Stimulated activated CD8-positive, alpha-beta memory T cell treated with anti-CD3 and anti-CD28 coated beads, Interleukin-4, amount 100 ng/mL, for 4 hours (primary cell): ENCODE measurements at places on chromosomes 4 and X.
A peak's percentile ranks its signal among the peaks of the same experiment; 100 is the strongest.

DNA sequence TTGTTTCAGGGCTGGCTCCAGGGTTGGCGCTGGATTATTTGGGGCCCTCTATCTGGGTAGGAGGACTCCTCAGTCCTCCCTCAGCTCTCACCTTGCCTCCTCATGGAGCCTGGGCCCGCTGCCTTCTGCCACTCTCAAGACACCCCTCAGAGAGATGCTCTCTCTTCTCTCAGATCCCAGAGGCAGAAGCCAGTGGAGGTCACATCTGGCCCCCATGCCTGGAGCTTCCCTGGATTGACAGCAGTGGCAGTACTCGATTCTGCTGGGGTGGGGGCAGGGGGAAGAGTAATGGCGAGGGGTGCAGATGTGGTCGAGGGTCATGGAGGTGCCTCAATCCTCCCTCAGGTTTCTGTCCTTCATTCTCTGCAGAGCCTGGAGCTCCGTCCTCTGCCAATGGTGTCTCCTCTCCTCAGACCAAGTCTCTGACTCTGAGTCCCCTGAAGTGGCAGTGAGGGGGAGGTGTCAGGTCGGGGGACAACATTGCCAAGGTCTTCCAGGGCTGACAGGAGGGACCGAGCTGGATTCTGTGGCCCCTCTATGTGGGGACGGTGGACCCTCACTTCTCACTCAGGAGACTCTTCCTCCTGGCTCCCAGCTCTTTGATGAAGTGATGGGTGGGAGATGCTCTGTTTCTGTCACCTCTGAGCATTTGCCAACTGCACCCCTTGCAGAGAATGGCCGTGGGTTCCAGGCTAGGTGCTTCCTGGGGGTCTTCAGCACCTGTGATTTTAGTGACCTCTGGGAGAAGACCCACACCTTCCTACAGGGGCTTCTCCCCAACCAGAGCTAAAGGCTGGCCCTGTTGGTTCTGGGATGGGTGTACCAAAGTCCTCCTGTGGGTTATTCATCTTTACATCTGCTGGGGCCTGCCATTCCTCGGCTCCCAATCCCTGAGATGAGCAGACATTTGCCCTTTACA, 10.9 kb upstream of the HSFX1 start:
- no peak for DNase-seq

DNA sequence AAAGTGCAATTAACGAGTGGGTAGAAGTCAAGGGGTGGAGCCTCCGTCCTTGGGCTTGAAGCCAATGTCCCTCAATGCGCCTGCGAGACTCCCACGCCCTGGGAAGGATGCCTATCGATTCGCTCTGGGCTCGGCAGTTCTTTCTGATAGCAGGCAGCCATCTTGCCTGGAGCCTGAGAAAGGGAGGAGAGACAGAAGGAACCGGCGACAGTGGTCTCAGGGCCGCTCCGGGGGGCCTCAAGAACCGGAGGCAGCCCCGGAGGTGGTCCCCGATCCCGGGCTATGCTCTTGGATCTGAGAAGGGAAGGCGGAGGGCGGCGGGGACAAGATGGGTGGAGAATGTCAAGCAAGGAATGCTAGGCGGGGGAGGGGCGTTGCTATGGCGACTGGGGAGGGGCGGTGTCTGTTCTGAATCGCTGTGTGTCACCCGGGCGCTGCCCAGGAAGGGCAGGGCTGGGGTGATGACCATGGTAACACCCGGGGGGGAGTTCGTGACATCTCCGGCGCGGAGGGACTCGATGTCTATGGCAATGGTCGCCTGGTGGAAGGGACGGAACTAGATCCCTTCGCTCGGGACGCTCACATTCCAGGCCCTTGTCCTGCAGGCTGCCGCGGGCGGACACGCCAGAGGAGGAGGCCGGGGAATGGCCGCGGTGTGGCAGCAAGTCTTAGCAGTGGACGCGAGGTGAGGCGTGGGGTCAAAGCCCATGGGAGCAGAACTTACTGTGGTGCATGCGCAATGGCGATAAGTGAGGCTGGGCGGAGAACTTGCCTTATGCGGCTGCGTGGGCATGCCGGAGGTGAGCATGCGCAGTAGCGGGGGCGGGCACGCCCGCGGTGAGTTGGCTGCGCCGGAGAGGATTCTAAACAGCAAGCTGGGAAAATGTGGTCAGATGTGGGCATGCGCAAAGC, at the start of gene WDR13:
TSS of gene WDR13 (plus strand) at position 140 of the 912 bp plus-strand sequence. CDS start at position 645, 505 bp downstream.
- peak; percentile 83 for DNase-seq

GRCh38 chr4:84931961-84932360, 34.5 kb downstream of the WDFY3 start:
- no peak for DNase-seq

DNA sequence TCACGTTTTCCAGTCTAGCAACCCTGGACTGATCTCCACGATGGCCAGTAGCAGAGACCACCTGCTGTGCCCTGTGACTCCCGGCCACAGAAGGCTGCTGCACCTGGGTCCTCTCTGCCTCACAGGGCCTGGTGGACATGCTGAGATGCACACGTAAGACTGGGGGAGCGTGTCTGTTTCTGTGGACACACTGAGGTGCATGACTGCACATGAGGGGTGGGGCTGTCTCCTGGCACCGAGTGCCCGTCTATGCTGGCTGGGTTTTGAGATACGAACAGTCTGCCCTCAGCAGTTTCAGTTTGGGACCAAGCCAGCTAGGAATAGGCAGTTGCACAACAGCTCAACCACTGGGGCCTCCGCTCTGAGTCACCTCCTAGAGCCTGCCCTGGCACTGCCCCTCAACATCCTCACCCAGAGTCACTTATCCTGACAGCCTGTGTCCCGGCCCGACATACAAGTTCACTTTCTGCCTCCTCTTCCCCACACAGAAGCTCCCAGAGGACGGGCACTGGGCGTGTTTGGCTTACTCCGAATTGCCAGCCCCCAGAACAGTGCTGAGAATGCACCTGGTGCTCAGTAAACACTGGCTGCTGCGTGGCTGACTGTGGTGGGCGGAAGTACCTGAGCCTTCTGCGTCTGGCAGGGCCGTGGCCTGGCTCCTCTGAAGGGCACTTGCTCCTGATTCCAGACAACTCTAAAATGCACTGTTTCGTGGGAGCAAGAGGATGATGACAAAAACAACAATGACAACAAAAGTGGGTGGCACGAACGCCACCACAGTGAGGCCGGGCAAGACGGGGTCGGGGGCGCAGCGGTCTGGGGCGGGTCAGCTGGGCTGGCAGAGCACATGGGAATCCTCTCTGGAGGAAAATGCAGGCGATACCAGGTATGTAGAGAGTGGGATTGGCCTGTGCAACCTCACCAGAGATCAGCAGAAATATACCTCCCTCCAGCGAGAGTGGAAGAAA, 30.9 kb downstream of the RNF212 start:
- no peak for DNase-seq
